ENCODE measurements at places on chromosomes 12 and 14.
A peak's percentile ranks its signal among the peaks of the same experiment; 100 is the strongest.

DNA sequence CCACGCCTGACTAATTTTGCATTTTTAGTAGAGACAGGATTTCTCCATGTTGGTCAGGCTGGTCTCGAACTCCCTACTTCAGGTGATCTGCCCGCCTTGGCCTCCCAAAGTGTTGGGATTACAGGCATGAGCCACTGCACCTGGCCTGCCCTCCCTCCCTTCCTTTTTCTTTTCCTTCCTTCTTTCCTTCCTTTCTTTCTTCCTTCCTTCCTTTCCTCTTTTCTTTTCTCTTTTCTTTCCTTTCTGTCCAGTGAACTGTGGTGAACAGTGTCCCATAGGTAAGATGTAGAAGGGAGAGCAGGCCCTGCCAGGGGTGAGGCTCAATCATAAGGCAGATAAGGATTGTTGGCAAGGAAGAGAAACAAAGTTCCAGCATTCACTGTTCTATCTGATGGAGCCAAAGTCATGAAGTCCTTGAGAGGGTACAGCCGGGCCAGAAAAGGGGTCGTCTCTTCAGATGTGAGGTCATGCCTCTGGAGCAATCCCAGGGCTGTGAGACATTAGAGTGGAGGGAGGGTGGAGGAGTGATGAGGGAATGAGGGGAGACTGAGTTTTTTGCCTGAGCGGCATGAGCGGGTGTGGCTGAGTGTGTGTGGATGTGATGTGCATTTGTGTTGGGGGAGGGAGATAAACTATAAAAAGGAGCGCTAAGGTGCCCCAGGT is 4.2 kb upstream of the MLF2 start:
- H3K27me3 ChIP-seq, result no peaks in the 10 kb centered on the region
- no peaks in the 10 kb centered on the region for H3K36me3 ChIP-seq
- H3K27ac ChIP-seq, result no peak overlapping the region
- no peak overlapping the region for H3K4me3 ChIP-seq
- H3K4me1 ChIP-seq, result no peaks in the 10 kb centered on the region

GRCh38 chr12:18221726-18222125 is 39.6 kb upstream of the PIK3C2G start:
- H3K4me1 ChIP-seq, result no peaks in the 10 kb centered on the region
- no peak overlapping the region for H3K27ac ChIP-seq
- H3K4me3 ChIP-seq, result no peak overlapping the region

DNA sequence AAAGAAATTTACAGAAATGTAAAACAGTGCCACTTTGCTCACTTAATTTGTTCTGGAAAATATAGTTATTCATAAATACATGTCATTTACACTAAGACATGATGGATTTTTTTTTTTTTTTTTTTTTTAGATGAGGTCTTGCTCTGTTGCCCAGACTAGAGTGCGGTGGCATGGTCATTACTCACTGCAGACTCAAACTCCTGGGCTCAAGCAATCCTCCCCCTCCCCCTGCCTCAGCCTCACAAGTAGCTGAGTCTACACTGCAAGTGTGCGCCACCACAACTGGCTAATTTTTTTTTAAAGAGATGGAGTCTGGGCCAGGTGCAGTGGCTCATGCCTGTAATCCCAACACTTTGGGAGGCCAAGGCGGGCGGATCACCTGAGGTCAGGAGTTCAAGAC is 101.2 kb downstream of the PPP2R5C start:
- H3K36me3 ChIP-seq, result no peaks in the 10 kb centered on the region
- H3K27ac ChIP-seq, result no peak overlapping the region
- DNase-seq, result no peak

GRCh38 chr12:41459906-41460214 is 271.7 kb downstream of the PDZRN4 start:
- no peak for DNase-seq
- no peak overlapping the region for H3K4me3 ChIP-seq

GRCh38 chr12:92133171-92133570 is 12.5 kb downstream of the BTG1 start:
- H3K27ac ChIP-seq, result no peak overlapping the region
- H3K4me3 ChIP-seq, result no peak overlapping the region
- DNase-seq, result no peak

DNA sequence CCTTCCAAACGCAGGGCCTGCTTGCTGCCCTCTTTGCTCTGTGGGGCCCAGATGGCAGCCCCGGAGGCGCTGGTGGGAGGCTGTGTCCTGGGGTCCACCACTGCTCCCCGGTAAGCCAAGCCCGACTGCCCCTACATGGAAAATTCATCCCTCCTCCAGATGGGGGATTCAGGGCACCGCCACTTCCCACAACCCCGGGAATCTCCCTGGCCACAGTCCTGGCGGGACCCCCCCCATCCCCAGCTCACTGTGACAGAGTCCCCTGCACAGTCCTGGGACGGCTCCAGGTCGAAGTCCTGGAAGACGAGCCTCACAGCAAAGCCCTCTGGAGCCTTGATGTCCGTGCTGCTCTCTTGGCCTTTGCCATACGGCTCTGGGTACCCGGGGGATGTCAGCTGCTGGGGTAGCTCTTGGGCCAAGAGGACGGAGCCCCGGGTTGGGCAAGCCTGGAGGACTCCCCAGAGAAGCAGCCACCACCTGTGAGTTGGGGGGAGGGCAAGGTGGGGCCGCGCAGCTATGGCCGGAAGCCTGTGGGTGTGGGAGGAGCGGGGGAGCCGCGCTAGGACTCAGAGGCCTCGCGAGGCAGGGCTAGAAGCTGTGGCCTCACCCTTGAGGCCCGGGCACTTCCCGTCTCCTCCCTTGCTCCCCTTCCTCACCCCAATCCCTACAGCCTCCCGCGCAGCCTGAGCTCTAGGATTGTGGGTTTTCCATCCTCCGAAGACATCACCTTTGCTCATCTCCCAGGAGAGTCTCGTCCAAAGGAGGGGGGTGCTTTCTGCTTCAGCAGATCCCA is 815 bp downstream of the C1RL start:
- H3K4me1 ChIP-seq, result no peaks in the 10 kb centered on the region
- H3K36me3 ChIP-seq, result no peaks in the 10 kb centered on the region
- peak; percentile 90 for DNase-seq
- H3K27ac ChIP-seq, result peak overlapping the region; percentile 74
- peak overlapping the region; percentile 84 for H3K4me3 ChIP-seq

GRCh38 chr12:4434301-4434700 is 11.3 kb downstream of the FGF6 start:
- no peaks in the 10 kb centered on the region for H3K4me1 ChIP-seq
- no peak overlapping the region for H3K27ac ChIP-seq
- no peaks in the 10 kb centered on the region for H3K27me3 ChIP-seq
- no peaks in the 10 kb centered on the region for H3K36me3 ChIP-seq
- no peak overlapping the region for H3K4me3 ChIP-seq

- H3K36me3 ChIP-seq, result no peaks in the 10 kb centered on the region
- peak overlapping the region; percentile 2 for H3K27ac ChIP-seq
- H3K27me3 ChIP-seq, result no peaks in the 10 kb centered on the region
These were observed 291.7 kb downstream of the CACNA1C start for GRCh38 chr12:2344476-2344875.

GRCh38 chr12:55659486-55660385 is 23.0 kb downstream of the OR10P1 start:
- no peak overlapping the region for H3K27ac ChIP-seq
- no peak overlapping the region for H3K4me3 ChIP-seq
- no peaks in the 10 kb centered on the region for H3K4me1 ChIP-seq
- H3K36me3 ChIP-seq, result no peaks in the 10 kb centered on the region

DNA sequence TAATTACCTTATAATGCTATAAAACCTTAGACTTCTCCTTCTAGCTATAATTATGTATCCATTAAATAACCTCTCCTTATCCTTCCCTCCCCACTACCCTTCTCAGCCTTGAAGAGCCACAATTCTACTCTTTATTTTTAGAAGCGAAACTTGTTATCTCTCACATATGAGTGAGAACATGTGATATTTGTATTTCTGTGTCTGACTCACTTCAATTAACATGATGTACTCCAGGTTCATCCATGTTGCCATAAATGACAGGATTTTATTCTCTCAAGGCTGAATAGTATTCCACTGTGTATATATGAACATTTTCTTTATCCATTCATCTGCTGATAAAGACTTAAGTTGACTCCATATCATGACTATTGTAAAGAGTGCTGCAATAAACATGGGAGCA is 485.6 kb downstream of the FLRT2 start:
- no peaks in the 10 kb centered on the region for H3K27me3 ChIP-seq
- H3K4me1 ChIP-seq, result no peaks in the 10 kb centered on the region
- no peak for DNase-seq
- H3K27ac ChIP-seq, result no peak overlapping the region

GRCh38 chr12:54935235-54935951 is 49.2 kb downstream of the TESPA1 start:
- no peaks in the 10 kb centered on the region for H3K27me3 ChIP-seq
- H3K4me3 ChIP-seq, result no peak overlapping the region
- no peaks in the 10 kb centered on the region for H3K4me1 ChIP-seq
- H3K36me3 ChIP-seq, result no peaks in the 10 kb centered on the region
- DNase-seq, result no peak

DNA sequence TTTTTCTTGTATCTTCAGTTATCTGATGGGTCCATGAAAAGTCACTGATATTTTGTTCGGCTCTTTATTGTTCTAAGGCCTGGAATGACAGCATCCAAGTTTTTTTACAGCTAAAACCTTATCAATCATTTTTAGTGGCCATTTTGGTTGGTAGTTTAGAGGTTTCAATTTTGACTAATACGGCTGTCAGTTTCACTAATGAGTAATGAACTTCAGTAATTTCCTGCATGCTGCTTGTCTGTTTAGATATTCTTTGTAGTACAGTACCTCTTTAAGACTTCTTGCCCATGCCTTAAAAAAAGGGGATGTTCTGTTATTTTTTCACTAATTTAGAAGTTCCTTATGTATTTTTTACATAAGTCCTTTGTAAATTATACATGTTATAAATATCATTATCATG is 176.7 kb downstream of the LRFN5 start:
- H3K4me1 ChIP-seq, result no peaks in the 10 kb centered on the region
- no peak for DNase-seq
- no peak overlapping the region for H3K4me3 ChIP-seq
- no peaks in the 10 kb centered on the region for H3K36me3 ChIP-seq

GRCh38 chr14:23704890-23705289 is 68.7 kb downstream of the DHRS2 start:
- no peak for DNase-seq
- no peaks in the 10 kb centered on the region for H3K36me3 ChIP-seq
- H3K4me1 ChIP-seq, result no peaks in the 10 kb centered on the region
- no peaks in the 10 kb centered on the region for H3K27me3 ChIP-seq
- H3K27ac ChIP-seq, result no peak overlapping the region
- no peak overlapping the region for H3K4me3 ChIP-seq

GRCh38 chr12:82740129-82741000 is 53.7 kb downstream of the TMTC2 start:
- H3K4me1 ChIP-seq, result no peaks in the 10 kb centered on the region
- H3K27ac ChIP-seq, result no peak overlapping the region
- H3K27me3 ChIP-seq, result no peaks in the 10 kb centered on the region
- no peaks in the 10 kb centered on the region for H3K36me3 ChIP-seq
- H3K4me3 ChIP-seq, result no peak overlapping the region

- no peaks in the 10 kb centered on the region for H3K36me3 ChIP-seq
- H3K4me1 ChIP-seq, result no peaks in the 10 kb centered on the region
- peak; percentile 80 for DNase-seq
These were observed 4.1 kb upstream of the IGF1 start for GRCh38 chr12:102484428-102484958.

DNA sequence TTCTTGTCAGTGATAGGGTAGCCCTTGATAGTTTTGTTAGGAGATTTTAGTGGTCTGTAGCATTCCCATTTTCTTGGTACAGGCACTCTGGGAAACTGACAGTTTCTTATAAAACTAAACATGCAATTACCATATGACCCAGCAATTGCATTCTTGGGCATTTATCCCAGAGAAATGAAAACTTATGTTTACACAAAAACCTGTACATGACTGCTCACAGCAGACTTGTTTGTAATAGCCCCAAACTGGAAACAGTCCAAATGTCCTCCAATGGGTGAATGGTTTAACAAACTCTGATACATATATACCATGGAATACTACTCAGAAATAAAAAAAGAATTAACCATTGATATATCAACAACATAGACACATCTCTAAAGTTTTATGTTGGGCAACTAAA is 75.5 kb downstream of the BORCS5 start:
- no peak overlapping the region for H3K4me3 ChIP-seq
- peaks cover 7% of the 10 kb centered on the region for H3K4me1 ChIP-seq
- no peak overlapping the region for H3K27ac ChIP-seq
- no peak for DNase-seq
- H3K27me3 ChIP-seq, result no peaks in the 10 kb centered on the region

- no peaks in the 10 kb centered on the region for H3K27me3 ChIP-seq
- no peaks in the 10 kb centered on the region for H3K36me3 ChIP-seq
- H3K4me3 ChIP-seq, result no peak overlapping the region
- no peak for DNase-seq
- no peaks in the 10 kb centered on the region for H3K4me1 ChIP-seq
- no peak overlapping the region for H3K27ac ChIP-seq
These were observed 88.9 kb downstream of the PTGER2 start for GRCh38 chr14:52402812-52403526.

- H3K4me3 ChIP-seq, result no peak overlapping the region
- no peaks in the 10 kb centered on the region for H3K27me3 ChIP-seq
- H3K36me3 ChIP-seq, result no peaks in the 10 kb centered on the region
- no peaks in the 10 kb centered on the region for H3K4me1 ChIP-seq
These were observed 182.3 kb downstream of the CALM1 start for GRCh38 chr14:90579088-90579487.

DNA sequence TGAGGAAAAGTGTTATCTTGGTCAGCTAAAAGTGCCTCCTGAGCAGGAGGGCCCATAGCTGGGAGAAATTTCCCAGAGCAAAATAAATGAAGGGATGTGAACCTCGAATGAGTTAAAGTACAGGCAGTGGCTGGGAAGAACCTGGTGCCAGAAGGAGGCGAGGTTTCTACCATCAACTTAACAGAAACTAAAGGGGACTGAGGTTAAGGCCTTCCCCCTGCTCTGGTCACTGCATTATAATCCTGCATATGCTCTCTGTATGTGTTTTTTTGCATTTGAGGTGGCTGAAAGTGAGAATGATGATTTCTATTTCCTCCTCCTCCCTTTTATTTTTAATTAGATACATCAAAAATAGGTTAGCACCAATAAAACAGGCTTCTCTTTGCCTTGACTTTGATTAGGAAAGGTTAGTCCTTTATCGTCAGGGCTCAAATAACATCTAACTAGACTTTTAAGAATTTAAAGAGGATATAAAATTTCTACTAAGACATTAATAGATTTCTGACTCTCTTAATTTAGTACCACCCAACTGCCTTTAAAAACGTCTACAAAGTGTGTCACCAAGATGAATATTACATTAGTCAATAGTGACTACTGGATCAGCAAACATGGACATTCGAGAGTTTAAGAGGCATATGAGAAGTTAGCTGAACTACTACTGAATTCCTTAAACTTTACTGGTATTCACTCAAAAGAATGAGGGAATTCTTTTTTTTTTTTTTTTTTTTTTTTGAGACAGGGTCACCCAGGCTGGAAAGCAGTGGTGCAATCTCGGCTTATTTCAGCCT is 49.2 kb downstream of the GALNT4 start:
- H3K27ac ChIP-seq, result no peak overlapping the region
- no peaks in the 10 kb centered on the region for H3K4me1 ChIP-seq
- DNase-seq, result no peak
- no peaks in the 10 kb centered on the region for H3K36me3 ChIP-seq
- no peaks in the 10 kb centered on the region for H3K27me3 ChIP-seq
- H3K4me3 ChIP-seq, result no peak overlapping the region

- no peaks in the 10 kb centered on the region for H3K27me3 ChIP-seq
- H3K4me1 ChIP-seq, result no peaks in the 10 kb centered on the region
- no peak for DNase-seq
- no peaks in the 10 kb centered on the region for H3K36me3 ChIP-seq
- no peak overlapping the region for H3K27ac ChIP-seq
These were observed 98.1 kb upstream of the VRK1 start for GRCh38 chr14:96698960-96699539.

- H3K4me3 ChIP-seq, result no peak overlapping the region
- no peaks in the 10 kb centered on the region for H3K4me1 ChIP-seq
- H3K27me3 ChIP-seq, result no peaks in the 10 kb centered on the region
These were observed 46.3 kb upstream of the FBXO21 start for GRCh38 chr12:117236456-117237001.

Measured in aorta (tissue), 5 donors.